Panc1 (cell line): ENCODE measurements at places on chromosomes 3 and 15. TPM values are rescaled to one million over a fixed set of nuclear protein-coding genes. Genes with fewer than 3 reads are reported as not detected.

- no peak for DNase-seq
Observed at GRCh38 chr3:134956844-134957243, 161.8 kb downstream of the EPHB1 start.

- no peak for DNase-seq
Observed at GRCh38 chr3:177681852-177682251, 484.6 kb upstream of the TBL1XR1 start.

DNA sequence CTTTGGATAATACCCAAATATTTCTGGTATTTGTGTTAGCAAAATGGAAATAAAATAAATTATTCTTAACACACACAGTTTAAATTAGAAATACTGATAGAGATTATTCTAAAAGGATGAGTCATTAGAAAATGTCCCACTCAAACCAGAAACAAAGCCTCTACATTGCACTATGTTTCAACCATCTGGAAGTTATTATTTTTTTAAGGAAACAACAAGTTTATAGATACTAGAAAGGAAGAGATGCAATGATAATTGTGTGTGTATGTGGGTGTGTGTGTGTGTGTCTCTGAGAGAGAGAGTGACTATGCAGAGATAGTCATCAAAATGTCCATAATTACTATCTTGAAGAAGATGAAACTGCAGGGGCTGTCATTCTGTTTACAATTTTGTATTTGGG is 1340.5 kb downstream of the ROBO1 start:
- DNase-seq, result no peak

DNA sequence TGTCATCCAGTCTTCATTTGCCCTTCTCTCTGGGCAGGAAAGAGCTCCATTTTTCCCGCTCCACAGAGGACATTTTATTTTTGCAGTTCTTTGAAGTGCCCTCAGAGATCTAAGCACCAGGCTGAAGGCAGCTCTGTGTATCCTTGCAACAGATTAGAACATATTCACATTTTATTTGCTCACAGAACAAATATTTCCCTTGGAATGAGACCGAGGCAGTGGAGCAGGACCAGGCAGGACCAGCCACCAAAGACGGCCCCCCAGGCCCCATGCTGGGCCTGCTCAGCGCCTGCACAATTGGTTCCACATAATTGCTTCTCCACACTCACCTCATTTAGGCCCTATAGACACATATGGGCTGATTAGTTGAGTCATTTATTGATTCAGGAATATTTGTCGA is 15.7 kb upstream of the ETV5 start:
- no peak for DNase-seq

DNA sequence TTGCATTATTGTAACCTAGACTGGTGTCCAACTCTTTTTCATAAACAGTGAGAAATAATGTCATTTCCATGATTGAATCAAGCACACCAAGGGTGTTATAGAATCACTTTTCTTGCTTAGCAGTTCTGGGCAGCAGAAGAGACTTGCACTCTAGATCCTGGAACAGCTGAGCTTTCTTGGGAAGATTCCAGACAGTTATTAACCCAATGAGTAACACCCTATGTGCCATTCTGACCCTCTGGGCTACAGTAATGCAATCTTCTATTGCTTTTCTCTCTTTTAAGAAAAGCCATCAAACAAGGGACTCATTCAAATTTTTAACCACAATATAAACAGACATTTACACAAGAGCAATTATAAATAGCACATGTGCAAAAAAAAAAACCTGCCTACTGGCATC is 39.3 kb upstream of the USP3 start:
- DNase-seq, result no peak

DNA sequence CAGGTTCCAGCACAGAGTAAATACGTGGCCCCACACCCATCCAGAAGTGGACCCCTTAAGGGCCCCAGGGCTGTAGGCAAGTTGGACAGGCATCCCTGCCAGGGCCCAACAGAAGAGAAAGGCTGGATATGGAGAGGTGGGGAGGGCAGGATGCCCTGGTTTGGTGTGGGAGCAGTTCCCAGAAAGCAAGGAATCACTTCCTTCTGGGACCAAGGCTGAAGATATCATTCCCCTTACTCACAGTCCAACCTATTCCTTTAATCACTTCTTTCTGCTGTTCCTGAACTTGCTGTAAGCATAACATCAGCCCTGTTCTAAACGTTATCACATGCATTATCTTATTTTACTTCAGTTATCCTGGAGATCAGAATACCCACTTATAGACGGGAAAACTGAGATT is 6.1 kb upstream of the MESP2 start:
- DNase-seq, result no peak

GRCh38 chr15:91150502-91151160 is 50.6 kb downstream of the SV2B start:
- no peak for DNase-seq

DNA sequence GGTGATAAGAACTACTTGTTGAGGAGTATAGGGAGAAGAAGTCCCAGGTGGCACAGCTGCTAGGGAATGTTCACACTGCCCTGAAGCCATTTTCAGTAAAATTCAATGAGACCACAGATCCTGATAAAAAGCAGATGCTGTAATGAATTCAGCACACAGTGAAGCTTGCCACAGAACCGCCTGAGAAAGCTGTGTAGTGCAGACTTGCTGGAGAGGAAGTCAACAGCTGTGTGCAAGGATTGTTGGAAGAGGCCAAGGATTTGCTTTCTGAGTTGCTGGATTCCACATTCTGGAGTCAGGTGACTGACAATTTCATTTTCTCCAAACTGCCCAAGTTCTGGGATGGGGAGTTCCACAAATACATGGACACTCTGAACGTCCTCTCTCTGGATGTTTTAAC is 70.9 kb downstream of the ANP32A start:
- no peak for DNase-seq

The IGF2BP2 gene
- 97.8 TPM for total RNA-seq

DNA sequence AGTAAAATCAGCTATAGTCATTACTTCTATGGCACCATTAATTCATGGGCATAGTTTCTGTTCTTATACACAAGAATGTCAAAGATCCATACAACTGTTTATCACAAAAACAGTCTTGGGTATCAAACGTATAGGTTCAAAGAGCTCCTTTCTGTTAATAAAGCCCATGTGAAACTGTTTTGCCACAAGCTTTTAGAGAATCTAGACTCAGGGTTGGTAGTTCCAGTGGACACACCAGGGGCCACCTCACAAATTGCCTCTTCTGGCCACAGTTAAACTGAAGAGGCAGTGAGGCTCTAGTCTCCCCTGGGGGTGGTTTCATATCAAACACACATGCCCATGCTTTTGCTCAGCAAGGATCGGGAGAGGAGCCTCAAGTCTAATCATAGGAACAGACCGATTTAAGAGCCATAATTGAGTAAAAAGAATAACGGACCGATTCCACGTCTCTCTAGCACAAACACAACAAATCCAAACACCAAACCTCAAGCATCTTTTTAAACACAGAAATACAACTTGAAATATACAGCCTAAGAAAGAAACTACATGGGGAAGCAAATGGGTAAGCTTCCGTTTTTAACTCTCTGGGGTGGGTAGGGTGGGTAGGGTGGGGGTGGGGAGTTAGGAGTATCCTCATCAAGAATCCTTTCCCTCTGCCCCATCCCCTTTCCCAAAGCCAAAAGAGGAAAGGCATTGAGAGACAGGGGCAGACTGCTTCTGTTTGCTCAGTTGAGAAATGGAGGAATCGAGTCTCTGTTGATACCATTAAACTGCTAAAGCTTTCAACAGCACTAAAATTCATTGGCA is 443.3 kb downstream of the MAGI1 start:
- no peak for DNase-seq

The ASB14 gene
- not detected for total RNA-seq

GRCh38 chr3:5296362-5296761 is 108.9 kb downstream of the EDEM1 start:
- no peak for DNase-seq

The MORC1 gene
- not detected for total RNA-seq

The UPK1B gene
- total RNA-seq, result 4.4 TPM

- DNase-seq, result no peak
Observed at GRCh38 chr3:113532698-113533533, 561 bp downstream of the SIDT1 start.

The TRMT10C gene
- 35.0 TPM for total RNA-seq

- DNase-seq, result no peak
Observed at GRCh38 chr3:193333229-193333628, 45.3 kb downstream of the ATP13A5 start.
